Smooth muscle cell of the brain vasculature (primary cell): ENCODE measurements at places on chromosomes 2 and 18.

DNA sequence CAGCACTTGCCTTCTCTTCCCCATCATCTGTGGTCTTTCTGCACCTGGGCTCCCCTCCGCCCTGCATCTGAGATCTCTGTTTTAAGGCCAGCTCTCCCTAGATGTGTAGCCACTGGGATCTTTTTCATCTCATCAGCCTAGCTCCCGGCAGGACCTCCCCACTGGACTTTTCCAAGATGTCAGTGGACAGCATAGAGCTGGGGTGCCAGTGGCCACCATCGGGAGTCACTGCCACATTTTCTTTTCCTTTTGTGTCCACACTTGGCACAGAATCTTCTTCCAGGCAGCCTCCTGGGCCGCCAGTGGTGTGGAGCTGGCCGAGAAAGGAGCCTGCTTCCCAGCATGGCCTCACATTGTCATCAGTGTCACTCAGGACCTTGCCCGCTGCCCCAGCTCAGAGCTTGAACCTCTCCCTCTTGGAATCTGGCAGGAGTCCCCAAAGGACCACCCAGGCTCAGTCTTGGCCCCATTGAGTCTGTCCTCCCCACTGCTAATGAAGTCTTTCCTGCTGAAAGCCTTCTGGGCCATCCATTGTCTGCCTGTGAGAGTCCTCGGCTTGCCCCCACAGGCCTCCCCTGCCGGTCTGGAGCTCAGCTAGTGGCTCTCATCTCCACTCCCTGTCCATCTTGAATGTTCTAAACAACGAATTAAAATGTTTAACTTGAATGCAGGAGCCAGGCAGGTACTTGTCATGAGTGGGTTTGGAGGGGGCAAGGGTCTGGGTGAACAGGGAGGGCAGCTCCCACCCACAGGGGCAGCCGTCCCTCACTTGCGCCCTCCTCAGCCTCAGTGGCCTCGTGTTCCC, 324.4 kb downstream of the GBX2 start:
- DNase-seq: no peak

GRCh38 chr2:63950414-63950813, 68.8 kb downstream of the VPS54 start:
- no peak for DNase-seq

DNA sequence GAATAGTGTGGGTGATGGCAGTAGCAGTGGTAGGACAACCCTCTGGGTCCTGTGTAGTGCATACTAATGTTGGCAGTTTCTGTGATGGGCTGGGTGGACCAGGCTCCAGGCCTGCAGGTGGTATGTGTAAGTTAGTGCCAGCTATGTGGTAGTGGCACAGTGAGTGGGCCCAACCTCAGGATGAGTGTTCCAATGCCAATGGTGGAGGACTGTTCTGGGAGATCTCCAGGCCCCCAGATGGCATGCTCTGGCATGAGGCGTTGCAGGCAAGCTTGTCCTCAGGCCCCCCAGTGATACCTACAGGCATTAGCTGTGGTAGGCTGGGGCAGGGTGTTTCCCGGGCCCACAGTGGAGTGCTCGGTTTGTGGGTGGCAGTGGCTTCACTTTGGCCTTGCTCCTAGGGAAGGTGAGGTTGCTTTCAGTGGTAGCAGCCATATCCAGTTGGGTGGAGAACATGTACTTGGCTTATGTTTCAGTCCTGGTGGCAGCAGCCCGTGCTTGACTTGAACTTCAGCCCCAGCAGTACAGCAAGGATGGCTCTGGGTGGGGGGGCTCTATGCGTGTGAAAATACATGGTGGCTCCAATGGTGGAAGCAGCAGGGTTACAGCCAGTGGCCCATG, 32.4 kb downstream of the TEX51 start:
- DNase-seq: no peak

DNA sequence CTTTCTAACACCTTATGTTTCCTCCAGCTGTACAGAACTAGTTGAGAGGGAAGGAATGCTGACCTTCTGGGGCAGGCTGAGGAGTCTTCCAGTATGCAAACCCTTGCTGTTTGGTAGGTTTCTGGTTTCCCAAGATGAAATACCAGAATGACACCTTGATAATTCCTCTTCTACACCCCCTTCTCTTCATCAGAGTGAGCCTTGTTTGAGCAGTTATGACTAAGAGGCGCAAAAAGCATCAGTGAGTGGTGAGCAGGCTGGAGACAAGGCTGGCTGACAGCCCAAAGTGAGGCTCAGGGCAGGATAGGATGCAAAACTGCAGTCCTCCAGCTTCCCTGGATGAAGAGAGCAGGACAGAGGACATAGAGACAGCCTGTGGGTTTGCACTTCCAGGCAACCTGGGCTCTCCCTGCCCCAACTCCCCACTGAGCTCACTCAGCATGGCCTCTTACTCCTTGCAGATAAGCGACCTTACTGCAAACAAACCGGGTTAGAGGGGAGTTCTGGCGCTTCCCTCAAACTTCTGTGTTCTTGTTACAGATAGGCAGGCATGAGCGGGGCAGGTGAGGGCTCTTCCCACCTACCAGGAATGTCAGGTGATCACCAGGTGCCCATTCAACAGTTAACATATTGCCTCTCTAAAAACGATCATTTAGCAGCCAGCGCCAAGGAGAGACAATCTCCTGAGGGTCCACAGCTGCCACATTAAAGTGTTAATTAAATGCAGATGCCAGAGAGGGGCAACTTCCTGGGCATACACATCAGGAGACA, 5.4 kb downstream of the MPPE1 start:
- DNase-seq: no peak

- no peak for DNase-seq
Observed at GRCh38 chr18:47062471-47062870, 27.1 kb upstream of the ELOA2 start.

- DNase-seq: no peak
Observed at GRCh38 chr2:112021290-112021689, 33.8 kb upstream of the TMEM87B start.

GRCh38 chr2:138615257-138615656, 113.7 kb downstream of the SPOPL start:
- DNase-seq: no peak

- no peak for DNase-seq
Observed at GRCh38 chr2:74216642-74217041, 18.2 kb downstream of the MTHFD2 start.

- no peak for DNase-seq
Observed at GRCh38 chr2:234457421-234457820, 39.5 kb downstream of the ARL4C start.

DNA sequence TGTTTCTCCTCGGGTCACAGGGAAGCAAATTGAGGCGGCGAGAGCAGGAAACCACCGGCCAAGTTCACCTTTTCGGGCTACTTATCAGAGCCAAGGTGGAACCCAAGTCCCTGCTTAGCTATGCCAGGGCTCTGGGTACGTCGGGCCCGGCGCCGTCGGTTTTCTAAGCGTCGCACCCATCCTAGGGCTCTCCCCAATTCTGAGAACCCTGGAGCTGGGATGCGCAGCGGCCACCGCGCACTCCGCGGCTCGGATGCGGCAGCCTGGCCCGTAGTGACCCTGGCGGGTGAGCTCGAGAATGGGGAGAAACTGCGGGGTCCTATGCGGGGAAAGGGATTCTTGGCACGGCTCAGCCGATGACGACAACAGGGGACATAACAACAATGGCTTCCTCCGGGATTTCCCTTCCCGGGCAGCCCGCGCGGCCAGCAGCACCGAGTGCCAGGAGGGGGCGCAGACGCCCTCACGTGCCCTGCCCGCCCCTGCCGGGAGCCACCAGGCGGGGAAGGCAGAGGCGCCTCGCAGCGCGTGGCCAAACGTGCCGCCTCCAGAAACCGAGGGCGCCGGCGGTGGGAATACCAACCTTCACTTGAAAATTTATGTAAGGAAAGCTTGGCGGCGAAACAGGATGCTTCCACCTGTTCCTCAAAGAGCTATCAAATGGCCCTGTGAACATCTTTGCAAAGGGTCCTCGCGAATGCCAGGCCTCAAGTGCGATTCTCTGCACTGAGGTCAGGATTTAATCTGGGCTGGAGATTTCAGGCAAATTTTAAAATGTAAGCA, 2.1 kb upstream of the SLC30A3 start:
- DNase-seq: no peak

DNA sequence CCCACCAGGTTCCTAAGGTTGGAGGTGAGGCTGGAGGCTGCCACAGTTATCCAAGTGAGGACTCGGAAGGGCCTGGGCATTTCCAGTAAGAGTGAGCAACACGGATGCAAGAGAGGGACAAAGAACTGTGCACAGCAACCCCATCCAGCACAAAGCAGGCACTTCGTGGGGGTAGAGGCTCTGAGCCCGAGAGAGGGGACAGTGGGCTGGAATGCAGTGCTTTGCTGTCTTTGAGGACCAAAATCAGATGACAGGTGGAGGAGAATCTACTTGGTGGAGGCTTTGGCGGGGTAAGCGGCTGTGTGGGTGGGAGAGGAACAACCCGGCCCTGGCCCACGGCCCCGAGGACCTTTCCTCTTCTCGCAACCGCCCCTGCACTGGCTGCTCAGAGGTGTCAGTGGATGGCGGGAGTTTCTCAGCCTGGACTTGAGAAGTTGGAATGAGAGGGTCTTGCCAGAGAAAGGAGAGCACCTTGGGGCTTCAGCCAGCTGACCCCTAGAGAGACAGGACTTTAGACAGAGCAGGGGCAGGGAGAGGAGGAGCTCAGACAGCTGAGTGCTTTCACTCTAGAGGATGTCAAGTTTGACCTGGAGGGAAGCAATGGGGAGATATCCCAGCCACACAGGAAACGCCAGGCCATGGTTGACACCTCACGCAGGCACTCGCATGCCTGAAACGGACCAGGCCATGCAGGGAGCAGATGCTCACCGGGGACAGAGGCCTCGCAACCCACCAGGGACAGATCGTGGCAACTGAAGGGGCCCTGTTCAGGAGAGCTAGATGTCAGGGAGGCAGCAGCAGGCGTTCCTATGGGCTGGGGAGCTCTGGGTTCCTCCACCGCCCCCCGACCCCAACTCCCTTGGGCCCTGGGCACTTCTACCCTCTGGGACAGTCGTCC, 11.6 kb downstream of the RAMP1 start:
- DNase-seq: no peak

GRCh38 chr2:28507796-28508764, 12.2 kb downstream of the PLB1 start:
- DNase-seq: no peak

GRCh38 chr2:118853129-118853640, 5.7 kb upstream of the EN1 start:
- no peak for DNase-seq

GRCh38 chr18:765764-766549, 46.1 kb downstream of the YES1 start:
- no peak for DNase-seq

GRCh38 chr2:219207884-219208740, 1.5 kb downstream of the ZFAND2B start:
- no peak for DNase-seq

- DNase-seq: no peak
Observed at GRCh38 chr2:154692927-154693326, 5.6 kb upstream of the KCNJ3 start.

- DNase-seq: no peak
Observed at GRCh38 chr2:26483957-26484565, 6.1 kb upstream of the OTOF start.

- DNase-seq: no peak
Observed at GRCh38 chr2:111198701-111199100, 78.0 kb downstream of the BCL2L11 start.

DNA sequence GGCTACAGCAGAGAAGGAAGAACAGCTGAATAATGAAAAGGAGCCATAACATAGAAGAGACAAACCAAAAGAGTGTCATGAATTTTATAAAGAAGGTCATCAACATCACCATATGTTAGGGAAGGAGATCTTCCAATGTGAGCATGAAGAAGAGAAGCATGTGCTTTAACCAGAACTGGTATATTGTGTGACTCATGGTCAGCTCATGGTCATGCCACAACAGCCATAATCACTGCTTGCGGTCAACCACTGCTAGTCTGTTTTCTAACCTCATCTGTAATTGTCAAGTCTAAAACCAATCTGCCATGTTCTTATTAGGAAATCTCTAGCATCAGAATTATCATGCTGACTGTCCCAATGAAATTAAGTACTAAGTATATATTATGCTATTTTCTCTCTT, 204.1 kb upstream of the VRK2 start:
- DNase-seq: no peak

DNA sequence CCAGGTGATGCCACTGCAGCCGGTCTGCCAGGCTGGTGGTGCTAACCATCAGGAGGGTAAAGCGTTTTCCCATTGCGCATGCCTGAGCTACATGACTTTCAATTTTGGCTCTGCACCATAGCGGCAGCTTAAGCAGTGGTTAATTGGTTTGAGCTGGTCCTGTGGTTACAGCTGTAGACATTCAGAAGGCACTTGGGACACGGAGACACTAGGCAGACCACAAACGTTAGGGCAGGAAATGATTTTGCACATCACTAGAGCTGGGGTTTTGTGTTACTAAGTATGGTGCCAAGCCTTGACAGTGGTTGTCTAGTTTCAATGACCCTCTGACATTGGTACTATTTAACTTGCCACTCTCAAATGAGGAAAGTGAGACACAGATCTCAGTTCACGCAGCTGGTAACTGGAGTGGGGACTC, 28.9 kb upstream of the CNOT11 start:
- no peak for DNase-seq

DNA sequence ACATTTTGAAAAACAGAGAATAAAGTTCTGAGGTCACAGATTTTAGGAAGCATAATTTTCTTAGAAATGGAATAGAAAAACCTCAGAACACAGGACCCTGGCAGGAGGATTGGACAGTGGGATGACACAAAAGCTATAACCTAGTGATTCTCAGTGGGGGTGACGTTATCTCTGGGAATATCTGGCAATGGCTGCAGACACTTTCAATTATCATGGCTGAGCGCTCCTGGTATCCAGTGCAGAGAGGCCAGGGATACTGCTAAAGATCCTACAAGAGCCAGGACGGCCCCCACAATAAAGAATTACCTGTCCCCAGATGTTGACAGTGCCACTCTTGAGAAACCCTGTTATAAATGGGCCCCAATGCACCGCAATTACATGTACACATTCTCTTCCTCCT, 117.2 kb upstream of the SPRED2 start:
- DNase-seq: no peak

GRCh38 chr2:41127351-41127750, 675.5 kb upstream of the SLC8A1 start:
- no peak for DNase-seq

GRCh38 chr2:146119586-146119985, 1599.7 kb upstream of the ZEB2 start:
- no peak for DNase-seq

GRCh38 chr18:73748731-73749130, 398.9 kb downstream of the FBXO15 start:
- no peak for DNase-seq

DNA sequence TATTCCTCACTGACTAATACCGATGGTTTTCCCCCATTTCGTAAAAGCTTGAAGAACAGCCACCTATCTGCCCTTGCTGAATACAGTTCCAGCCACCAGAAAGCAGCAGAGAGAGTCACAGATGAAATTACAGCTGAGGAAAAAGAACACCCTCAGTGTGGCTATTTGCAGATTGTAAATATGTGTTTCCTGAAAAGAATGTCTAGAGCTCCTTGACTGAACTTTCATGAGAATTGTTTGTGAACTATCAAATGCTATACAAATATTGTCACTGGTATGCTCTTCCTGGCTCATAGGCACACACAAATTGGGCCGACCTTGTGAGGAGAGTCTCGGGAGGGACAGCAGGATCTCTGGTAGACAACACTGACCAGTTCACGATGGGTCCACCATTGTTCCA, 58.1 kb upstream of the TTC39C start:
- no peak for DNase-seq
